Femur (tissue), 1 donor: ENCODE measurements at places on chromosomes 7 and 10.
A peak's percentile ranks its signal among the peaks of the same experiment; 100 is the strongest.

DNA sequence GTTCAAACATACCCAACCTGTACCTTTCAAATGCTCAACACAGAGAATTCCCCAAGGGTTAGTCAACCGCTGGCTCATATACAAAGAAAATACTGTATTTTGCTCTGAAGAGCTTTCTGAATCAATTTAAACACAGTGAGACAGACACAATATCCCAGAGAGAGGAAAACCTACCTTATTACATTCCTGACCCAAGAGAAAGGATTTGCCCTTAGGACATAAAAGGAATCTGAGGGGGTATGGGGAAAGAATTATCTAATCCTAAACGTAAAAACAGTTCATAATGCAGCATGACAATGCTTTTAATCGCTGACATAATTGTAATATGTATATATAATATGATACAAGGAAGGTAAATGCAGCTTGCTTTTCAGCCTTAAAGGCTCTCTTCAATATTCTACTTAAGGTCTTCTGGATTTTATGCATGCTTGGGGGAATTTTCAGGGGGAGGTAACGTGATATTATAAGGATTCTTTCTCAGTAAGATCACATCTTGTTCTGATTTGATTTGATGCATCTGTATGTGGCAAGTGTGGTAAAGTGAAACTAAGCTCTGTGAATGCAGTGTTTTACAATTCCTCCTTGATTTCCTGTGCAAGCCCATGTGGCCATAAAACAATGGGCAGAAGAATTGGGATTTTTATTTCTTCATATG lies 240.5 kb downstream of the GLI3 start:
- DNase-seq: no peak

GRCh38 chr7:2138146-2138765 lies 94.5 kb downstream of the MAD1L1 start:
- peak; percentile 61 for DNase-seq

DNA sequence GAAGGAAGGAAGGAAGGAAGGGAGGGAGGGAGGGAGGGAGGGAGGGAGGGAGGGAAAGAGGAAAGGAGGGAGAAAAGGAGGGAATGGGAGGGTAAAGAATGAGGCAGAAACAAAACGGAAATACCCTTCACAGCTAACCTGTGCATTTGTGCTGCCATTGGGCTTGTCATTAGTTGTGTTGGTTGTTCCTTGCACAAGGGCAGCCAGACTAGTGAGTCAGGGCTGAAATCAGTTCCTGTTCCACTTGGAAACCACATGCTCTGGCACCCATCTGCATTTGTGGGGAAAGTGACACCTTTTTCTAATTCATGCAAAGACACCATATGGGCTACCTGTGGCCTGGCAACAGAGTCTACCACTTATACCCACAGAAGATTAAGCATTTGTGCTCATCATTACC lies 1004.0 kb upstream of the C7orf33 start:
- DNase-seq: no peak

DNA sequence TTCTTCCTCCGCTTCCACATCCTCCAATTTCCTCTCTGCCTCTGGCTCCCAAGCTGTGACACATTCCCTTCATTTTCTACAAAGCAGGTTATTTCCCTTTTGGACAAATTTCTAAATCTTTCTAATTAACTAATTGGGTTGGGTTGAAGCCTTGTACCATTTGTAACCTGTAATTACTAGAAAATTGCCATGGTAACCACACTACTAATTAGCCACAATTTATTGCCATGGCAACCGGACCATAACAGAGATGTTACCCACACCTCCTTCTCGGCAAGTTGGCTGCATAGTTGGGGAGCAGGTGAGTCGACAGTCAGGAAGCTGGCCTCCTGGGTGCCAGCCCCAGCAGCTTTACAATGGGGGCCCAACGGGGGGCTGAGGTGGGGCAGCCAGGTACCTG lies 61.6 kb downstream of the GOLGA7B start:
- DNase-seq: no peak

- no peak for DNase-seq
These were observed 47.2 kb downstream of the APBB1IP start for GRCh38 chr10:26485150-26485941.

DNA sequence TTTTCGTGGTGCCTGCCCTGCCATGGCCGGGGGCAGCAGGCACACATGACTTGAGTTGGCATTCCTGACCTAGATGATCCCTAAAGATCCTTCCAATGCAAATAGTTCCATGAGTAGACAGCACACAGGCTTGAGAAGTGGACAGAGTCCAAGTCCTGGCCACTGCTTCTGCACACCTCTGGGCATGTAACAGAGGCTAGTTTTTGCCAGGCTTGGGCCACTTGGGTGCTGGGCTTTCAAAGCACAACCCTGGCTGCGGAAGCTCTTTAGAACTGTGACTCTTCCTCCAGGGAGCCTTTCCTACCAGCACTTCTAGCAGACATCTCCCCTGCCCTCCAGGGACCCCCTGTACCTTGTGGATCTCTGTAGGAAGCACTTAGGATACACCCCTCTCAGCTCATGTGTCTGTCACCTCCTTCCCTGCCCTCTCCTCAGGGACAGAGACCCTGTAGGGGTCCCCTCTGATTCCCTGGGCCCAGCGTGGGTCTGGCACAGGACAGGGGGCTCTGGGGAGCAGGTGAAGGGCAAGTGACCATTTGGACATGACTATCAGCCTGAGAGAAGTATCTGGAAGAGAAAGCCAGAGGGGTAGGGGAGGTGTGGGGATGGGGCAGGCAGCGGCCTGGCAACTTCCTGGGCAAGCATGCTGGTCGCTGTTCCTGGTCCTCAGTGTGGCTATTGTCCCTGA lies 36.2 kb downstream of the ZCCHC24 start:
- peak; percentile 19 for DNase-seq

GRCh38 chr7:11681461-11681860 lies 150.5 kb downstream of the THSD7A start:
- no peak for DNase-seq

DNA sequence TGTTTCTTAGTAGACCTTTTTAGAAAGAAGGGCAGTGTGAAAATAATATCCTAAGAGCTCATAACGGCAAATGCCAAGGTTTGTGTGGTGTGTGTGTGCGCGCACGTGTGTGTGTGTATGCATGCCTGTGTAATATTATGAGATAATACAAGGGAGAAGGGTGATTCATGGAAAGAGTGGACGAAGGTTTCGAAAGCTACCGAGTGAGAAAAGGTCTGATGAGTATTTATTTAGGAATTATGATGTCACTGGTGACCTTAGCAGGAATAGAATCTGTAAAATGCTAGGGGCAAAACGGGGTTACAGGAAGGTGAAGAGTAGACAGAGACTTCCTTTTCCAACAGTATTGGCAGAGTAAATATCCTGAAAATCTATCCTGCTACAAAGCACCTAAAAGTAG lies 107.3 kb downstream of the AHR start:
- DNase-seq: no peak

DNA sequence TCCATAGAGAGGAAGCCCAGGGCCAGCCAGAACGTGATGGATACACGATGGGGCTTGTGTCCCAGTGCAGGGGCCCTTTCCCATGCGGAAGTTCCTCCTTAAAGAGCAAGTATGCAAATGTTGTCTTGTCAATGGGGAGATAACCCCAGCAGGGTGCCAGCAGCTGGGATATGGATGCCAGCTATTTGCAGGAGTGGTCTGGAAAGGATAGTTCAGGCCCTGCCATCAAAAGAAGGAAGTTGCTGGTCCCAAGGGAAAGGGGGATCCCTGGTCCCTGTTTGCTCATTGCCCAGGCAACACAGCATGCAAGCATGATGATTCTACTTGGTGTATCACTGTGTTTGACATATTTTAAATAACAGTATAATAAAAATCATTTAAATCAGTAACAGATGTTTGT lies 73.1 kb upstream of the HECW1 start:
- DNase-seq: no peak

DNA sequence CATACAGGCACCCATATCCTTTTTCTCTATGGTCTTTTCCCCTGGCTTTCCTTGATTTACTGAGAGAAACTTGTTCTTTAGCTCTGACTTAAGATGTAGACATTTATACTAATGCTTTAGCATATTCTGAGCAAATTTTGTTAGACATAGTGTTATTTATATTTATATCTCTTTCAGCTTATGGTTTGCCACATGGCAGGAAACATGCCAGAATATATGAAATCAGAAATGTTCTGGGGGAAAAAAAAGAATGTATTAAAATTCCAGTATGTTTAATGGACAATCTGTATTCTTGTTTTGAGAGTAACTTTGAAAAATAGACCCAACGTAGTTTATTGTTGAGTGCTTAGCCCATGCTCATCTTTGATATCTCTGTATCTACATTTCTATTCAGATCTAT lies 10.1 kb upstream of the GGCT start:
- DNase-seq: no peak

GRCh38 chr7:50661345-50662040 lies 96.3 kb upstream of the DDC start:
- no peak for DNase-seq

GRCh38 chr7:84705079-84705478 lies 481.8 kb downstream of the SEMA3D start:
- no peak for DNase-seq

DNA sequence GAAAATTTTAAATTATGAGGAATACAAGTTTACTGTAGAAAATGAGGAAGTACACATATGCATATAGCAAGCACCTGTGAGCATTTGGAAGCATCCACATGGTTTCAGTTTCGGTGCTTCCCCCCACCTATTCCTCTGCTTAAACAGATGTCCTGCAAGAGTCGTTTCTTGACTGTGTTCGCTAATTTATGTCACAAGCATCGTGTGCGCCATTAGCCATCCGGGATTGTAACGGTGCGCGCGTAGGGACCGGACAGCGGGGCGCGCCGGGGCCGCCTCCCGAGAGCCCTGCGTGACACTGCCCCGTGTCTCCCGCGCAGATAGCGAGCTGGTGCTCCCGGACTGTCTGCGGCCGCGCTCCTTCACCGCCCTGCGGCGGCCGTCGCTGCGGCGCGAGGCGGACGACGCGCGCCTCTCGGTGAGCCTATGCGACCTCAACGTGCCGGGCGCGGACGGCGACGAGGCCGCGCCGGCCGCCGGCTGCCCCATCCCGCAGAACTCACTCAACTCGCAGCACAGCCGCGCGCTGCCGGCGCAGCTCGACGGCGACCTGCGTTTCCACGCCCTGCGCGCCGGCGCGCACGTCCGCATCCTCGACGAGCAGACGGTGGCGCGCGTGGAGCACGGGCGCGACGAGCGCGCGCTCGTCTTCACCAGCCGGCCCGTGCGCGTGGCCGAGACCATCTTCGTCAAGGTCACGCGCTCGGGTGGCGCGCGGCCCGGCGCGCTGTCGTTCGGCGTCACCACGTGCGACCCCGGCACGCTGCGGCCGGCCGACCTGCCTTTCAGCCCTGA lies 90.9 kb downstream of the NEURL1 start:
- no peak for DNase-seq

GRCh38 chr7:42250411-42250810 lies 13.4 kb upstream of the GLI3 start:
- DNase-seq: no peak
